ENCODE measurements at places on chromosomes 3 and 15.

DNA sequence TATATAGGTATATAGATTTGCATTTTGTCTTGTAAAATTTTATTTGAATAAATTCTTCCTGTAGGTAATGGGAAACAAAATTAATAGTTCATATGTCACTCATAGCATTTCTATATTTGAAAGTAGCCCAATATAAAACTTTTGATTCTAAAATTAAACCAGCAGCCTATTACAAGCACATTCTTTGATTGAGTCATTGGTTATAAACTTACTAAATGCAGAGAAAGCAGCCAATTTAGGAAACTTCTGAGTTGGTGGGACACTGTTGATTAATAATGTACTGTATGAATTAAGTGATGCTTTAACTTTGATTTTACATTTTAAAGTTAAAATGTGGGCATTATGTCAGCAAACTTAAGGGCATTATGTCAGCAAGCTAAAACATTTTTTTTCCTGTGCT, 34.5 kb downstream of the NR1D2 start:
- DNase-seq = no peak

DNA sequence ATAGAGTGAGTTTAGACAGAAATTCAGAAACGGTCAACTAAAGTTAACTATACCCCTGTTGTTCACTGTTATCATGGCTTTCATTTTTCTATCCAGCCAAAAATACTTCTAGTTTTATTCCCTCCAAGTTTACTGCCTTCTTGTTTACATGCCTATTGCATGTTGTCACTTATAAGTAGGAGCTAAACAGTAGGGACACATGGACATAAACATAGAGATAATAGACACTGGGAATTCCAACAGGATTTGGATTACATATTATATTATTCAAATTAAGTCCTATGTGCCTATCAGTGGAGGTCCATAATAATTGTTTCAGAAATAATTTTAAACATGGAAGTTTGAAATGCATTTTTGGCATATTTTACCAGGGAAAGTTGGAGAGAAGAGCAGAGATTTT, 269.1 kb upstream of the ZNF717 start:
- DNase-seq = no peak

GRCh38 chr15:94451466-94451865, 220.1 kb downstream of the MCTP2 start:
- DNase-seq = no peak

DNA sequence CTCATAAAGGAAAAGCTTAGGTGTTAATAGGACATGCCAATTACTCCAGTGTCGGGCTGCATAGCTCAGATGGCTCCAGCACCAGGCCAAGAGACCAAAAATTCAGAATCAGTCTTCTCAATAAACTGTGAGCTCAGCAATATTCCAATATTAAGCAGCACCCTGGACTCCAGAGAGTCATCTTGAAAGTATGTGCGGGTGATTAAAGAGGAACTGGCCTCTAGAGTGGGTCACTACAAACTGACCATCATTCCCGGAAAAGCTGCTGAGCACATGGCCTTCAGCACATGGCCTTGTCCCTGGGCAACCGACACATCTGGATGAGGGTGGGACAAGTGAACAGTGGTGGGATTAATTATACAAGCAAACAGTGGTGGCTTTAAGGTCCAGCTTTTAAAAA, 59.0 kb downstream of the MAGI1 start:
- DNase-seq = no peak

DNA sequence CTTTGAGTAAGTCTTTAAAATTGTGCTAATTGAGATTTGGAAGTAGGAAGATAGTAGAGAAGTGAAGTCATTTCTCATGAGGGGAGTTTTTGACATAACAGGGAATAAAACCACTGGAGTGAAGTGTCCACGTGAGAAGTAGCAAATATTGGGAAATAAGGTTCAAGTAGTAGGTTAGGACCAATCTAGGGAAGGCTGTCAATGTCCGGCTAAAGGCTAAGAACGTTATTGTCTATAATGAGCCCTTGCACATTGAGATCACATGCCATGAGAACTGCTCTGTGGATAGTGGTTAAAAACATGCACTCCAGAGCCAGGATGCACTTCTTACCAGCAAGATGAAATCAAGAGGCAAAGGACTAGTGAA, 459.9 kb upstream of the TPRG1 start:
- no peak for DNase-seq

DNA sequence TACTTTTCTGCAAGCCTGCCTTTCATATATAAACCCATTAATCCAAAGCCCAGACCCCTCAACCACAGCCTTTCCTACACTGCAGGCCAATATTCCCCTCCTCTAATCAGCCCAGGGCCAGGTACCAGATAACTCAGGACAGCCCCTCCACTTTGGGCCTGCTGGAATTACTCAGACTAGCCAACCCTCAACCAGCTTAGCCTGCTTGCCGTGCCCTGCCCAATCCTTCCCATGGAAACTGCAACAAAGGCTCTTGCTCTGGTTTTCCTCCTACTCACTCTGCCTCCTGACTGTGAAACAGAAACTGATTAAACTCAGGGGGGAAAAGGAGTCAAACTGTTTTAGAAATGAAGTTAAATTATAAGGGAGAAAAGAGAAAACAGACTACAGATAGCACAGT, 248.1 kb downstream of the KLF13 start:
- DNase-seq = no peak

DNA sequence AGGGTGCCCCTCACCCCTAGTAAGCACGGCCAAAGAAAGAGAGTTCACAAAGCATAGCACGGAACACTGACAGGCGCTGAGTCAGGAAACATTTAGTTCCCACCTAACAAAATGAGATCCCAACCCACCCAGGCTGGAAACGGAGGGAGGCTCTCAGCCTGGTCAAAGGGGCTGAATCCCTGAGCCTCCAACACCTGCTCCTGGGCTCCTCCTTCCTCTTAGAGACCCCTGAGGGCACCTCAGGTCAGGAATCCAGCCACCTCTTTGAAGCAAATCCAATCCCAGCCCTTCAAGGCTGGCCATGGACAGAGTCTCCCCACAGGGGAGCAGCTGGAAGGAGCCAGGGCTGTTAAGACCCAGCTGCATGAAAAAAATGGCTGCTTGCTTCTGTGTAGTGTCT, 154.4 kb upstream of the HES1 start:
- no peak for DNase-seq

All from stimulated activated CD4-positive, alpha-beta T cell treated with anti-CD3 and anti-CD28 coated beads, Interleukin-15, amount 100 ng/mL, for 1 hour (primary cell).